ENCODE measurements at places on chromosomes 2 and 18. TPM values are rescaled to one million over a fixed set of nuclear protein-coding genes. Genes with fewer than 3 reads are reported as not detected.

The ZNF396 gene
- total RNA-seq, result 0.29 TPM

The REG3A gene
- not detected for total RNA-seq

The UGT1A3 gene
- not detected for total RNA-seq

The PSTPIP2 gene
- 5.3 TPM for total RNA-seq

The ABCG5 gene
- total RNA-seq, result not detected

The TOGARAM2 gene
- 0.10 TPM for total RNA-seq

The IL1R1 gene
- 2.0 TPM for total RNA-seq
